ENCODE measurements at places on chromosomes 1 and 21.
A peak's percentile ranks its signal among the peaks of the same experiment; 100 is the strongest.

- DNase-seq: no peak
- H3K27ac ChIP-seq: no peak overlapping the region
- H3K4me3 ChIP-seq: no peak overlapping the region
- no peaks in the 10 kb centered on the region for H3K36me3 ChIP-seq
Measured at GRCh38 chr1:183654706-183655105, 1.6 kb upstream of the APOBEC4 start.

DNA sequence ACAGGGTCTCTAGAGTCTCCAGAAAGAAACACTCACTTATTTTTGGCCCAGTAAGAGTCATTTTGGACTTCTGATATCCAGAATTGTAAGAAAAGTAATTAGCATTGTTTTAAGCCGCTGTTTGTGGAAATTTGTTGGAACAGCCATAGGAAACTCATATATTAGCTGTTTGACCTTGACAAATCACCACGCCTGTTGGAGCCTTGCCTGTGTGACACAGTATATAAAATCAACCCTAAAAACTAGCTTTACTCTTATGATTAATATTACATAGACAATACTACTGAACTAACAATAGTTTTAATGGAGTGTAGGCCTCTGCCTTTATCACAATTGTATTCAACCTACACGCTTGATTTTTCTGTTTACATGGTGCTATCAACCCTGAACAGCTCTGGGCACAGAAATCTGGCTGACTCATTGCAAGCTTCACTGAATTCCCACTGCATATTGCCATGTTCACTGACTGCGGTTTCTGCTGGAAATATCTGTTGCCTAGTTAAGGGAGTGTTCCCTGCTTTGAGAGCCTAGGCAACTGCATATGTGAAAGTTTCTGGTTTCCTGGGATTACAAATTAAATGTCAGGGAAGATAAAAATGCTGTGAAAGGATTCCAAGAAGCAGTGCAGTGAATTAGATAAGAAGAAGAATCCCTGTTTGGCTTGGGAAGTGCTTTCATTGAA lies 419.5 kb upstream of the DEPDC1 start:
- H3K4me1 ChIP-seq: peaks cover 20% of the 10 kb centered on the region
- DNase-seq: no peak
- no peaks in the 10 kb centered on the region for H3K36me3 ChIP-seq
- no peaks in the 10 kb centered on the region for H3K27me3 ChIP-seq
- H3K27ac ChIP-seq: peak overlapping the region; percentile 15

- no peak overlapping the region for H3K4me3 ChIP-seq
- H3K27ac ChIP-seq: no peak overlapping the region
- H3K4me1 ChIP-seq: peaks cover 8% of the 10 kb centered on the region
- no peak for DNase-seq
- H3K27me3 ChIP-seq: no peaks in the 10 kb centered on the region
- H3K36me3 ChIP-seq: peaks cover 35% of the 10 kb centered on the region
Measured at GRCh38 chr1:101008229-101008834, 17.3 kb downstream of the DPH5 start.

- H3K36me3 ChIP-seq: peaks cover 47% of the 10 kb centered on the region
- no peaks in the 10 kb centered on the region for H3K27me3 ChIP-seq
- no peaks in the 10 kb centered on the region for H3K4me1 ChIP-seq
- H3K4me3 ChIP-seq: no peak overlapping the region
- no peak overlapping the region for H3K27ac ChIP-seq
Measured at GRCh38 chr1:20823845-20824244, 36.7 kb upstream of the HP1BP3 start.

- peaks cover 5% of the 10 kb centered on the region for H3K4me1 ChIP-seq
- H3K4me3 ChIP-seq: peak overlapping the region; percentile 28
- no peaks in the 10 kb centered on the region for H3K36me3 ChIP-seq
- no peaks in the 10 kb centered on the region for H3K27me3 ChIP-seq
- H3K27ac ChIP-seq: peak overlapping the region; percentile 49
Measured at GRCh38 chr21:45033791-45034555, 40.4 kb upstream of the ADARB1 start.

DNA sequence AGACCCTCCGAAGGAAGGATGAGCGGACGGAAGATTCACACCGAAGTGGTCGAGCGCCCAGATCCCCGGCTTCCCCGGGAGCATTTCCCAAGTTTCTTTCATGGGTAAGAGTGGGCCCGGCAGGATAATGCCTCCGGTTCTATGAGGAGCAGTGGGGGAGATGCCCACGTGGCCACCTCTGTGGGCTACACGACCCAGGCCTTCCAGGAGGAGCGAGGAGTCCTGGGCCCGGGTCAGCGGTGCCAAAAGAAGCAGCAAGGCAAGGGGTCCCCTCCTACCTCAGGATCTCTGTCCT lies 7.9 kb upstream of the NBPF11 start:
- no peak overlapping the region for H3K27ac ChIP-seq
- no peaks in the 10 kb centered on the region for H3K4me1 ChIP-seq
- H3K4me3 ChIP-seq: no peak overlapping the region
- no peaks in the 10 kb centered on the region for H3K36me3 ChIP-seq
- peaks cover 28% of the 10 kb centered on the region for H3K27me3 ChIP-seq

GRCh38 chr1:5648410-5649165 lies 343.6 kb downstream of the NPHP4 start:
- no peak for DNase-seq
- H3K4me3 ChIP-seq: no peak overlapping the region
- H3K27me3 ChIP-seq: no peaks in the 10 kb centered on the region
- H3K27ac ChIP-seq: no peak overlapping the region
- H3K36me3 ChIP-seq: no peaks in the 10 kb centered on the region

DNA sequence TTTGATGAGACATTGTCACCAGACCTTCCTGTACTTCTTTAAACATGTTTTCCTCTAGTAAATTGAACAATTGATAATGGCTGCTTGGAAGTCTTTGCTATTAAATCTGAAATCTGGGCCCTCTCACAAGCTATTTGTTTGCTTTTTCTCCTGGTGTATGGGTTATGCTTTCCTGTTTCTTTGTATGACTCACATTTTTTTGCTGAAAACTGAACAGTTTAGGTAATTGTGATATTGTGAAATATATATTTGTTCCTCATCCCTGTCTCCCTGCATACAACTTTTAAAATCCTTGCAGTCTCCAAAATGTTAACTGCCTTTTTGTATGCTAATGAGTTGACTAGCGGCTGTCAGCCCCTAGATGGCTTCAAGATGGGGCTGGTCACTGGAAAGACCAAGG lies 61.6 kb downstream of the MAP3K21 start:
- H3K27ac ChIP-seq: no peak overlapping the region
- no peaks in the 10 kb centered on the region for H3K4me1 ChIP-seq
- H3K36me3 ChIP-seq: no peaks in the 10 kb centered on the region
- H3K27me3 ChIP-seq: peaks cover 16% of the 10 kb centered on the region
- no peak overlapping the region for H3K4me3 ChIP-seq

- H3K27ac ChIP-seq: no peak overlapping the region
- DNase-seq: no peak
- H3K27me3 ChIP-seq: no peaks in the 10 kb centered on the region
- H3K36me3 ChIP-seq: no peaks in the 10 kb centered on the region
- no peak overlapping the region for H3K4me3 ChIP-seq
Measured at GRCh38 chr1:116331523-116331922, 41.5 kb upstream of the ATP1A1 start.

DNA sequence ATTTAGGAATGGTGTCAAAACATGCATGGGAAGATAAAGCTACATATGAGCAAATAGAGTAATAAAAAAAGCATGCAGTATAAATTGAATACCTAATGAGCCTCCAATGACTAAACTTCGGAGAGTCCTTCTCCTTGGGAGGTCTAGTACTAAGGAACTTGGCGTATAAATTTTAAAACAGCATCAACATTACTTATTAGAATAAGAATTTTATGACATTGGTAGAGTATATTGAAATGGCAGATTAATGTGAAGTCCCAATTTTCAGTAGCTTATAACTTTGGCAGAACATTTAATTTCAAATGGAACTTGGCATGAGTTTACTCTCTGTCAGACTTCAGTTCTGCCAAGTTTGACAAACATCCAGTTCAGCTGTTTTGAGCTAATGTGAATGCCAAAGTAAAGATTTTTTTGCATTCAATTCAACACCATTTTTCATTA lies 104.7 kb upstream of the RGS18 start:
- H3K4me3 ChIP-seq: no peak overlapping the region
- no peaks in the 10 kb centered on the region for H3K36me3 ChIP-seq
- H3K27ac ChIP-seq: no peak overlapping the region
- DNase-seq: no peak
- no peaks in the 10 kb centered on the region for H3K27me3 ChIP-seq

GRCh38 chr1:48006264-48006663 lies 9.1 kb upstream of the TRABD2B start:
- no peak overlapping the region for H3K27ac ChIP-seq
- no peak for DNase-seq
- no peaks in the 10 kb centered on the region for H3K27me3 ChIP-seq
- H3K36me3 ChIP-seq: no peaks in the 10 kb centered on the region
- H3K4me3 ChIP-seq: no peak overlapping the region
- no peaks in the 10 kb centered on the region for H3K4me1 ChIP-seq

DNA sequence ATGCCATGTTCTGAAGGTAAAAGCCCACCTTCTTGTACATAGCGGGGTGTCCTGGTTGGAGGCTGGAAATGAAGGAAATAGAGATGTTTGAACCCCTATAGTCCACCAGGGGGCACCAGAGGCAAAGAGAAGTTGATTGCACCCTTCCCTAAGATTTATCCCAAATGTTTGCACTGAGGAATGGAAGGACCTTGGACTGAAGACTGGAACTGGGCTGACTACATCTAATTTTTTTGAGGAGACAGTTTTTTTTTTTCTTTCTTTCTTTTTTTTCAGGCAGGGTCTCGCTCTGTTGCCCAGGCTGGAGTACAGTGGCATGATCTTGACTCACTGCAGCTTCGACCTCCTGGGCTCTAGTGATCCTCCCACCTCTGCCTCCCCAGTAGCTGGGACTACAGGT lies 55.3 kb upstream of the EIF4G3 start:
- H3K36me3 ChIP-seq: peaks cover 86% of the 10 kb centered on the region
- H3K4me1 ChIP-seq: no peaks in the 10 kb centered on the region
- H3K27me3 ChIP-seq: no peaks in the 10 kb centered on the region

DNA sequence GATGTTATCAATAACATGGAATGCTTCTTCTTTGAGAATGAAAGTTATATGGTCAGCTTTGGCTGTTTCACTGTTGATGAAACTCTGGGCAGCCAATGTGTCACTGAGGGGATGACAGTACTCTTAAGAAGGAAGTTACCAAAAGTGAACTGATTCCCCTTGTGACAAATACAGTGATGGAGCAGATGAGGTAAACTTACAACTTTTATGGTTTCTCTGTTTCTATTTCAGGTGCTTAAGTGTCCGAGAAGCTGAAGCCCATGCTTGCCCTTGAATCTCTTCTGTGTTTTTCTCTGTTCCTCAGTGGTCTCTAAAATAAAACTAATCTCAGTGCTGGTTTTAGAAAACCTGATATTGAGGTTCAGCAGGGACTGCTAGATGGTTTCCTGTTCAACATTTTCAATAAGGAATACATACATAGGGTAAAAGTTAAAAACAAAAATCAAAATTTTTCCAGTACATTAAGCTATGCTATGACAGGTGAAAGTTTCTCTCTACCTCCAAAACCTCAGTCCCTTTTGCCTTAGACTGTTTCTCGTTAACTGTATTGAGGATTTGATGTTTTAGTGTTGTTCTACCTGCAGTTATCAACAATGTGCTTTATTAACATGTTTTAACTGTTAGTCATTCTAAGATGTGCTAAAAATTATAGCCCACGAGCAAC lies 454.4 kb upstream of the ADGRL4 start:
- H3K36me3 ChIP-seq: no peaks in the 10 kb centered on the region
- H3K4me3 ChIP-seq: no peak overlapping the region
- DNase-seq: no peak
- no peaks in the 10 kb centered on the region for H3K4me1 ChIP-seq
- no peak overlapping the region for H3K27ac ChIP-seq

- H3K4me3 ChIP-seq: no peak overlapping the region
- H3K36me3 ChIP-seq: no peaks in the 10 kb centered on the region
- peaks cover 3% of the 10 kb centered on the region for H3K4me1 ChIP-seq
Measured at GRCh38 chr1:31775210-31775999, 11.3 kb upstream of the ADGRB2 start.

DNA sequence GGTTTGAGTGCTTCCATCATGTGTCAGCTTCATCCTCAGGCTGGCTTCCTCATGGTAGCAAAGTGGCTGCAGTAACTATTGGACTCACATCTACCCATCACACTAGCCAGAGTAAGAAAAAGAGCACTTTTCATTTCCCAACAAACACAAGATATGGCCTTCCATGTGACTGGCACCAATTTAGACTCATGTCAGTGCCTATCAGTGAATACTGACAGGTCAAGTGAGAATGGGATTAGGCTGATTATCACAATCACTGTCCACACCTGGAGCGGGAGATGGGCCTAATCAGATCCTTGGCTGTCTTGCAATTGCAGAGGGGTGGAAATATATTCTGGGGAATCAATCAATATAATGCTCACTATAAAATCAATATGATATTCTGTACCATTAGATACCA lies 2.9 kb upstream of the RABGAP1L start:
- H3K4me3 ChIP-seq: no peak overlapping the region
- H3K4me1 ChIP-seq: peaks cover 23% of the 10 kb centered on the region
- no peaks in the 10 kb centered on the region for H3K36me3 ChIP-seq

DNA sequence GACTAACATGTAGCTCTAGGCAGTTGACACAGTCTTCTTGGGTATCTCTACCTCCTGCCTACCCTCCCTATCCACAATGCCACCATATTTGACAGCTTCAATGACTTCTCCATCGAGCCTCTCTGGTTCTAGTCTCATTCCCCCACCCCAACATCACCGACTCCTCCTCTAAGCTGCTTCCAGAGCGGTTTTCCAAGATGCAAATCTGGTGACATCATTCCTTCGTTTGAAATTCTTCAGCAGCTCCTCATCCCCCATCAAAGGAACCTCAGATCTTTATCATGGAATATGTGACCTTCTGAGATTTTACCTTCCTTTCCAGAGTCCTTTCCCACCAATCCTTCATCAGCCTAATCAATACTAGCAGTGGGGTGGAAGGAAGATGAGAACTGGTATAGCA lies 352.4 kb upstream of the RUNX1 start:
- H3K27me3 ChIP-seq: peaks cover 28% of the 10 kb centered on the region
- H3K4me1 ChIP-seq: no peaks in the 10 kb centered on the region
- no peak for DNase-seq
- H3K36me3 ChIP-seq: no peaks in the 10 kb centered on the region
- no peak overlapping the region for H3K27ac ChIP-seq

GRCh38 chr1:68456202-68456601 lies 6.4 kb upstream of the RPE65 start:
- no peak for DNase-seq
- H3K4me3 ChIP-seq: no peak overlapping the region

- no peak for DNase-seq
- H3K4me1 ChIP-seq: peaks cover 9% of the 10 kb centered on the region
- H3K36me3 ChIP-seq: no peaks in the 10 kb centered on the region
- H3K27ac ChIP-seq: no peak overlapping the region
Measured at GRCh38 chr1:14366091-14367018, 232.1 kb upstream of the KAZN start.

GRCh38 chr1:94803106-94803505 lies 17.1 kb upstream of the SLC44A3 start:
- peaks cover 54% of the 10 kb centered on the region for H3K4me1 ChIP-seq
- no peak for DNase-seq
- no peaks in the 10 kb centered on the region for H3K27me3 ChIP-seq
- H3K4me3 ChIP-seq: no peak overlapping the region
- H3K36me3 ChIP-seq: no peaks in the 10 kb centered on the region

Data from heart left ventricle (tissue), 16 donors.